ENCODE measurements at places on chromosomes 13 and 19.

DNA sequence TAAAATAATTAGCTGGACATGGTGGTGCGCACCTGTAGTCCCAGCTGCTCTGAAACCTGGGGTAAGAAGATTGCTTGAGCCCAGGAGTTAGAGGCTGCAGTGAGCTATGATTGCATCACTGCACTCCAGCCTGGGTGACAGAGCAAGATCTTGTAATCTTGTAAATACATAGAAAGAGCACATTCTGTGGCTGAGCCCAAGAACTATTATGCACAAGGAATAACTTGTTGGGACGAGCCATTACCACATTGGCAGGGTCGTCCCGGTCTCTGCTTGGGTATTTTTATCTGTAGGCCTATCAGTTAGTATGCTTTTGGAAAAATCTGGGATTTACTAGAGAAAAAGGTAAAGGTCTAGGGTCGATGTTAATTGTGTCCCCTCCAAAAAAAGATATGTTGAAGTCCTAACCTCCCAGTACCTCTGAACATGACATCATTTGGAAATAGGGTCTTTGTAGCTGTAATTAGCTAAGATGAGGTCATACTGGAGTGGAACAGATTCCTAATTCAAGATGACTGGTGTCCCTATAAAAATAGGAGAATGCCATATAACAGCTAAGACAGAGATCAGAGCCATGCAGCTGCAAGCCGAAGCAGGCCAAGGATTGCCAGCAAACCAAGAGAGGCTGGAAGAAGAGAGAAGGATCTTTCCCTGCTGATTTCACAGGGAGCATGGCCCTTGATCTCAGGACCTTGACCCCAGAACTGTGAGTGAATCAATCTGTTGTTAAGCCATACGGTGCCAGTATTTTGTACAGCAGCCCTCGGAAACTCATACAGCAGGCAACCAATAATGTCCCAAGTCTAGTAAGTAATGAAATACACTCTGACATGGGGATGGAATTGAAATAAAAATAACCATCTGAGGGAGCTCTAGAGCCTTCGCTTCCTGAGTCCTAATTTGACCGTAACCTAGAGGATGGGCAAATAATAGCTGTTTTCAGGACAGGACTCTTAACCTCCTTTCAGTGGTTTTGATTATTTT, 77.0 kb downstream of the TM9SF2 start:
- DNase-seq = no peak

GRCh38 chr19:12821761-12822160, 12.6 kb downstream of the RTBDN start:
- no peak for DNase-seq

GRCh38 chr13:36131222-36131930, at the start of gene DCLK1:
DCLK1 (minus strand) TSS chr13:36131382.
- no peak for DNase-seq

- DNase-seq = no peak
Measured at GRCh38 chr13:40221460-40222201, 444.8 kb downstream of the FOXO1 start.

DNA sequence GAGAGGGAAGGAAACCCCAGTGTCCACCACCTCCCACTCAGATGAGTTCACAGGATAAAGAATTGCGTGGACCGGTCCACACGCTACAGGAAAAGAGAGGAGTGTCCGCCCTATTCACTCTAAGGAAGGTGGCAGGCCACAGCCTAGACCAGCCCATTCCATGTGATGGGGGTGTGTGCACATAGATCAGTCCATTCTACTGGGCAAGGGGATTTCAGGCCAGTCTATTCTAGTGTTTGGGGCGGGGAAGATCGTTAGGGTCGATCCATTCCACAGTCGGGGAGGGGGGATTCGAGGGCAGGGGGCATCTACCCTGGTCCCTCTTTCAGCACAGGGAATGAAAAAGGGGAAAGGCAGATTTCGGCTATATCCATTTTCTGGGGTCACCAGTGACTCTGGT, 7.8 kb downstream of the FIZ1 start:
- DNase-seq = no peak

GRCh38 chr19:4376991-4377781, 23.2 kb downstream of the SH3GL1 start:
- DNase-seq = no peak

DNA sequence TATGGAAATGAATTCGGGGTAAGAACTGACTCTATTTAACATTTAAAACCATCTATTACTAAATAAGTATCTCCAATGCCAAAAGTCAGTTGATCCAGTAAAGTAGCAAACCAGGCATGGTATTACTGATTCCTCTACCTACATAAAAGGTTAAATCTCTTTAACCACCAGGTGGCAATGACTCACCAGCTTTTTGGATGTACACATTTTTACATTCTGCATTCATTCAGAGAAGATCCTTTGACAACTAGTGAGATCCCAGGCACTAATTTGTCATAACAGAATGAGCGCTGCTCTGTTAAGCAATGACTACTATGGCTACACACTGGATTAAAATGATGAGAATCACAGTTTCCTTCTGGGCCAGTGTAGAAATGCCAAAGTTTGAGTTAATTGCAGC, 329.8 kb upstream of the GPC6 start:
- no peak for DNase-seq

DNA sequence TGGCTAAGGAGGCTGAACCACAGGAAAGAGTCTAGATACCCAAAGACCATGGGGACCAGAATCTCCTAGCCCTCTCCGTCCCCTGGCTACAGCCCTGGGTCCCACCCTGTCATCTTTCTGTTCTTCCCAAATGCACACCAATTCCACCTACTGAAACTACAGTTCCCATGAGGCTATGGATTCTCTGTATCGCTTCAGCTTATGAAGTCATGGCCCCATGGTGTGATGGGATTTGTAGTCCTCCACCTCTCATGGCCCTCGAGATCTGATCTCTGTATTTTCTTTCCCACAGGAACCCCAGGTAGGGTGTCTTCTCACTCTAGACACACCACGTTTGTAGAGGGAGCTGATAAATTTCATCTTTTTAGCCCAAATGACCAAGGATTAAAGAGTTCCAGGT, 11.8 kb downstream of the PTPRH start:
- no peak for DNase-seq

- no peak for DNase-seq
Measured at GRCh38 chr13:31898378-31899071, 133.0 kb upstream of the FRY start.

Measured in stimulated activated naive B cell treated with anti-CD40 and anti-IgM and Interleukin-4, amounts not matched to agents 10 μg/mL and 1 μg/mL and 100 μg/mL, for 72 hours (primary cell).